B cell (primary cell): ENCODE measurements at places on chromosomes 12 and 14.
A peak's percentile ranks its signal among the peaks of the same experiment; 100 is the strongest.

- DNase-seq: no peak
Observed at GRCh38 chr12:54879150-54879549, 24.8 kb downstream of the MUCL1 start.

DNA sequence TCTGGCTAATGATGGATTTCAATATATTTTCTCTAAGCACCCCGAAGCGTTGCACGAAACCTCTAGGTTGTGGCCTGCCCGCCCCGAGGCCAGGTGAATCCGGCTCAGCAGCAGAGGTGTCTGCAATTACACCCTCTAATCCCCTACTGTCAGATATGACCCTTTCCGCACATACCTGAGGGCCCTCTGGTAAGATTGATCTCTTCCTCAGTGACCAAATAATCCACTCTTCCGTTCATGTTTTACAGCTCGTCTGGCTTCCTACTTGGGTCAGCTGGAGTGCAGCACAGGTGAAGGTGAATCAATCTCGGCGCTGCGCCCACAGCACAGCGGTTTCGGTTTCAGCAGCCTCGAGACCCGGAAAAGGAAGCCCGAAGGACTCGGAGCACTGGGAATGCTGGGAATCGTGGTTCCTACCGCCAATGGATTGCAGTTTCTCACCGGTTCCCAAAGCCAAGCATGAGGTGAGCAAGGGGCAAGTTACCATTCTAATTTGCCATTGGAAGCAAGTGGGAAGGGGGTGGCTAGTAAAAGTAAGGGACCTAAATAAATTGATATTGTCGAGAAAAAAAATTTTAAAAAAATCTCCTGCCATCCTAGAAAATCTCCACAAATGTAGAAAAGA is at the start of gene SYNJ2BP:
Gene SYNJ2BP (minus strand): TSS at position 366 of the 625 bp plus-strand sequence. CDS start 127 bp downstream, at position 239.
- peak; percentile 68 for DNase-seq

- no peak for DNase-seq
Observed at GRCh38 chr14:65072937-65073336, 29.4 kb downstream of the MAX start.

- no peak for DNase-seq
Observed at GRCh38 chr12:99431203-99431602, 216.3 kb upstream of the GARIN6 start.
